ENCODE measurements at places on chromosomes 16 and 17. TPM values are rescaled to one million over a fixed set of nuclear protein-coding genes. Genes with fewer than 3 reads are reported as not detected.

DNA sequence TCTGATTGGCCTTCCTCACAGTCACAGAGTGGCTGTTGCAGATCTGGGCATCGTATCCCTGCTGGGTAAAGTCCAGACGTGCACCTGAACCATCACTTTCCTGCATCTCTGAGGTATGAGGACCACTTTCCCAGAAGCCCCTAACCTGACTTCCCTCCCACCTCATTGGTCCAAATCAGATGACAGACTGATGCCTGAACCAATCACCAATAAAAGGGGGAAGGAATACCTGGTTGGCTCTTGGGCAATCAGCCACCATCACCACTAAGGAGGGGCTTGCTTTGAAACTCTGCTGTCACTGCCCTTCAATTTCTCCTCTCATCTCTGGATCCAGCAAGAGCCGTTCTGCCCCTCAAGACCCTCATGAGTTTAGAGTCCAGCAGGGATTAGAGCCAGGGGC, 13.6 kb upstream of the WFDC1 start:
- DNase-seq = no peak

GRCh38 chr16:78878570-78878969, 722.0 kb downstream of the MAF start:
- no peak for DNase-seq

GRCh38 chr16:58049232-58050185, 24.0 kb downstream of the MMP15 start:
- DNase-seq = no peak

XYLT1 gene
- 28.9 TPM for total RNA-seq

- no peak for DNase-seq
Measured at GRCh38 chr16:84922351-84923120, 88.8 kb downstream of the ZDHHC7 start.

GRCh38 chr17:10162096-10162495, 36.3 kb downstream of the GAS7 start:
- no peak for DNase-seq

SRL gene
- under 0.01 TPM for total RNA-seq

GRCh38 chr17:30337393-30337999, 3.6 kb upstream of the TMIGD1 start:
- no peak for DNase-seq

OR1A1 gene
- not detected for total RNA-seq

MGAT5B gene
- 16.3 TPM for total RNA-seq

DNA sequence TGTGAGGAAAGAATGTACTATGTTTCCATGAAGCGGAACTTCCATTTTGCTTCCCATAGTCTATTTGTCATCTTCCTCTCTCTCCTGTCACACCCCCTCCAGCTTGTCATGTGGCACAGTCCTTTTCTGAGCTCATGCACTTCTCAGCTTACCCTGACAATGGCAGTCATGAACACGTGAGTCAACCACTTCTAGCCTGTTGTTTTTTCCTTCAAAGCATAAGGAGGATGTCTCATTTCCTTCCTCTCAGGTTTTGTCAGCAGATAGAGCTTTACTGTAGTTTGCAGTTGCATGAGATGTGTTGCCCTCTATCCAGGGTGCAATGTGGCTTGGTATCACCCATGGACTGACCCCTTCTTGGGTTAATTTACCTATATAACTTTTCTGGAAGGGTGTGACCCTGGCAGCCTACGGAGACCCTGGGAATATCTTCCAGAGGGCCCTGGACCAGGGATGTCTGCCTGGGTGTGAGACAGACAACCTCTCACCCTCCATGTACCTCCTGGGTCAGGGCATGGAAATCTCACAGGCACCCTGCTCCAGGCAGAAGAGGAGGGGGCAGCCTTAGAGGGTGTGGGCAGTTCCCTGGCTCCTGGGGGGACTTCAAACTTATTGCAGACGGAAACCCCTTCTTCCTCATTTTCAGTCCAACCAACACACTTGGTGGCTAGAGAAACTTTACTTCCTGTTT, 4.0 kb upstream of the ZNF267 start:
- no peak for DNase-seq

- no peak for DNase-seq
Measured at GRCh38 chr17:53490447-53490968, 332.2 kb upstream of the KIF2B start.

HCRT gene
- total RNA-seq = 0.41 TPM

DNA sequence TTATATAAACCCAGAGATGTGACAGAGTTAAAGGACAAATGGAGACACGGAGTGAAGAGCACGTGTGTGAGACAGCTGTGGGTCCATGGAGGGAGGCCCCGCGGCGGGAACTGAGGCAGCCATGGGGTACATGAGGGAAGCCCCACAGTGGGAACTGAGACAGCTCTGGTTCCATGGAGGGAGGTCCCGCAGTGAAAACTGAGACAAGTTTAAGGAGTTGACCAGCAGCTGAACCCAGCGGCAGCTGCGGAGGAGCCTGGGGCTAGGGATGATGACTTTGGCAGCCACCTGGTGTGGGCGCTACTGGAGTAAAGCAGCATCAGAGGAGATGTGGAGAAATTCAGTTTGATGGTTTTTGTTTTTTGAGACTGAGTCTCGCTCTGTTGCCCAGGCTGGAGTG, 185.1 kb downstream of the RPTOR start:
- DNase-seq = no peak

DNA sequence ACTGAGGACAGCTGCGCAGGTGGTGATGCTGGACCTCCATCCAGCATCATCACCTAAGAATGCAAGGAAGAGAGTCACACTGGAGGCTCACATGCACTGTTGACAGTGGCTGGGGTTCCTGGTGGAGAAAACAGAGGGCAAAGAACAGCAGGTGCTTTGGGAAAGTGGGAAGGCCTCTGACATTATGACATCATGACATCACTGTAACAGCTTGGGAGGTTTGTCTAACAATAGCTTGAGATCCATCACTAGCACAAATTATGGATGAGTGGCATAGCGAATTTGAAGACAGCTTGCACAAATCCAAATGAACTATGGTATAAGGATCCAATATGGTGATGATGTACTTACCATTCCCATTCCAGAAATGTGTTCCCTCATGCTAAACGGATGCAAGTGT, 226.5 kb upstream of the MPHOSPH6 start:
- no peak for DNase-seq

- no peak for DNase-seq
Measured at GRCh38 chr17:74870512-74870911, 2.3 kb downstream of the FDXR start.

- no peak for DNase-seq
Measured at GRCh38 chr17:16007439-16007838, 7.8 kb downstream of the TTC19 start.

GRCh38 chr17:74113326-74113725, 90.2 kb upstream of the RPL38 start:
- no peak for DNase-seq

PIRT gene
- total RNA-seq = under 0.01 TPM

GRCh38 chr17:8846768-8847211, 20.7 kb downstream of the PIK3R6 start:
- DNase-seq = no peak

LLGL1 gene
- total RNA-seq = 30.2 TPM

DNA sequence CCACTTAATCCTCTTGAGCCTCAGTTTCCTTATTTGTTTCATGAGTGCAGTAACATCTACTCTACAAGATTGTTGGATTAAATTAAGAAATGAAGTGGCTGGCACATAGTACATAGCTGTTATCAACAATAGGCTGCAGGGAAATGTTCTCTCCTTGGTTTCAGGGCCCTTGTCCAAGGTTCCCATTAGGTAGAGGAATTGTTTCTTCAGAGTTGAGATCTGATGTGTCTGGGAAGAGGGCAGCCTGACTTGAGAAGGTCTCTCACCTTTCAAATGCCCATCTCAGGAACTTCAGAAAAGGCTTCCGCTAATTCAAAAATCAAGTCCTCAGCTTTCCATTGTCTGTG, 87.6 kb downstream of the RAB11FIP4 start:
- DNase-seq = no peak

- no peak for DNase-seq
Measured at GRCh38 chr17:46935658-46936266, 12.8 kb downstream of the GOSR2 start.

- no peak for DNase-seq
Measured at GRCh38 chr17:2981325-2981724, 82.1 kb downstream of the OR1D5 start.

- DNase-seq = no peak
Measured at GRCh38 chr16:19140396-19140795, 26.6 kb downstream of the ITPRIPL2 start.

LDHD gene
- 2.0 TPM for total RNA-seq

KCNH4 gene
- total RNA-seq = 0.41 TPM

FKBP10 gene
- 9.0 TPM for total RNA-seq

- no peak for DNase-seq
Measured at GRCh38 chr17:56861899-56862298, 27.9 kb downstream of the DGKE start.

PMFBP1 gene
- total RNA-seq = 0.41 TPM

IFT20 gene
- total RNA-seq = 31.0 TPM

TP53TG3F gene
- not detected for total RNA-seq

DNA sequence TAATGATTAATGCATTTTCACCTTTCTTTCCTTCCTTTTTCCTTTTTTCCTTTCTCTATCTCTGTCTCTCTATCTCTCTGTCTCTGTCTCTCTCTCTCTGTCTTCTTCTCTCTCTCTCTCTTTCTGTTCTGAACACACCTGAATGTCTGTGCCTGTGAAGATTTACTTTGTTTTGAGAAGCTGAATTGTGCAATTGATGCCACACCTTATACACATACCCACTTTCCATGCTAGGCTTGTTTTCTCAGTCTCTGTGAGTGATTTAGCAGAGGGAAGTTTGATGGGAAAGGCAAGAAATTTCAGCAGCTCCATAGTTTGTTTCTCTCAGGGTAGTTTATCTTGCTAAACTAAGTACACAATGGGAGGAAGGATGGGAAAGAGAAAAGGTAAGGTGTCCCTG, 9.3 kb upstream of the CAPNS2 start:
- DNase-seq = no peak

CCL14 gene
- total RNA-seq = not detected

DNA sequence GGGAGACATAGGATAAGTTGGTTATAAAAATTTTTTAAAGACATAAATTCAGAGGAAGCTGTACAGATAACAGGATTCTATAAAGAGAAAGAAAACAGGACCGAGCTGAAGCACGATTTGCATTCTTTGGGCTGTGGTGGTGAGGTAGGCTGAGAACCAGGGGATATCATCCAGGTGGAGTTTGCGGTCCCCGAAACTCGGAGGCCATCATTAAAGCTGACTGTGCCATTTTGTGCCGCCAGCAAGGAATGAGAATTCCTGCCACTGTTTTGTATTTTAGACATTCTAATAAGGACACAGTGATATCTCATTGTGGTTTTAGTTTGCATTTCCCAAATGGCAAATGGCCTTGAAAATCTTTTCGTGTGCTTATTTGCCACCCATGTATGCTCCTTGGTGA, 197.9 kb downstream of the IRF8 start:
- DNase-seq = no peak

CDH3 gene
- total RNA-seq = 9.4 TPM

DNA sequence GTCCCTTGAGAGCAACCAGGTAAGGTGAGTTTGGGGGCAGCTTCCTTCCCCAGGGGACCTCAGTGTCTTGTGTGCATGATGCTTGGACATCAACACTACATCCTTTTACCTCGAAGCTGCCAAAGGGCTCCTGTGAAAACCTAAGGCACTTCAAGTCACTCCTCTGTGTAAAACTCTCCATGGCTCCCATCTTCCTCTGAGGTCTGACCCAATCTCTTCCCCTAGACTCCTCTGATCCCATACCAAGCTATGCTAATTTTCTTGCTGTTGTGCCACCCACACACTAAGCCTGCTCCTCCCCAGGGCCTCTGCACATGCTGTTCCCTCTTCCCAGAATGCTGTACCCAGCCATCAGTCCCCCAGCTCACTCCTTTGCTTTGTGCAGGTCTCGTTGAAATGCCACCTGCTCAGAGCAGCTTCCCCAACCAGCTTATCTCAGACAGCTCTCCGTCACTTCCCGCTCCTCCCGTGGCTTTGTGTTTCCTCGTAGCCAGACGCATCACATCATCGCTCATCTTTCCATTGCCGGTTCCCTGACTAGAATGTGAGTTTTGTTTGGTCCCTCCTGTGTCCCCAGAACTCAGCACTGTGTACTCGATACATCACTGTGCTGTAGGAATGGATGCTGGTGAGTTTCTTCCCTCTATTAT, 78.4 kb downstream of the CNGB1 start:
- no peak for DNase-seq

HOXB5 gene
- total RNA-seq = not detected

DNA sequence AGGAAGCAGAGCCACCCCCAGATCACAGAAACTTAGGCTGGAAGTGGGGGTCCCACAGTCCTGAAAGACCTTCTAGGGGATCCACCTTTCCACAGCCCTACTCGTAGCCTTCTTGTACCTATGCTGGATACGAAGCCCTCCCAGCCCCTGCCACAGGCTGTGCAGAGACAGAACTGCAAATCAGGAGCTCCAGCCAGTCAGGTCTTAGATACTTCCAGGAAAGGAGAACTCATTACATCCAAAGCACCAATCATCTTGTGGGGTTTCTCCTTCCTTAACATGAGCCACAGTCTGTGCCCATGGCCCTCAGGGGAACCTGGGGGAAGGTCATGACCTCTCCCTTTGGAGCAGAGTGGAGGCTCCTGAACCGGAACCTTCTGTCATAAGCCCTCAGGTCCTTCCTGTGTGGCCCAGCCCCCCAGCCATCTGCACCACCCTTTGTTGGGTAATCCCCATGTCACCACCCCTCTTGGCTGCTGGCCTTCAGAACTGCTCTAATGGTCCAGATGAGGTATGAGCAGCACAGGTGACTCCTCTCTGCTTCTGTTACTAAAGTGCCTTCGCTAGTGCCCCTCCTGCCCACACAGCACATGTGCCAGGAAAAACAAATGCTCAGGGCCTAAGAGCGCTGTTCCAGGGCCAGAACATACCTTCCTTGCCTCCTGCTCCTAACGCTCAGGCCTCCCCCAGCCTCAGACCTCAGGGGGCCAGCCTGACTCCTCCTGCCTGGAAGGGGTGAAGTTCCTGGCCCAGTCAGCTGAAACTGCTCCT, 14.6 kb downstream of the SRCIN1 start:
- no peak for DNase-seq

GRCh38 chr17:31053071-31053470, 41.7 kb upstream of the NF1 start:
- DNase-seq = no peak

Measured in frontal cortex (tissue), 4 donors.